ENCODE measurements at places on chromosomes 11 and 22.

DNA sequence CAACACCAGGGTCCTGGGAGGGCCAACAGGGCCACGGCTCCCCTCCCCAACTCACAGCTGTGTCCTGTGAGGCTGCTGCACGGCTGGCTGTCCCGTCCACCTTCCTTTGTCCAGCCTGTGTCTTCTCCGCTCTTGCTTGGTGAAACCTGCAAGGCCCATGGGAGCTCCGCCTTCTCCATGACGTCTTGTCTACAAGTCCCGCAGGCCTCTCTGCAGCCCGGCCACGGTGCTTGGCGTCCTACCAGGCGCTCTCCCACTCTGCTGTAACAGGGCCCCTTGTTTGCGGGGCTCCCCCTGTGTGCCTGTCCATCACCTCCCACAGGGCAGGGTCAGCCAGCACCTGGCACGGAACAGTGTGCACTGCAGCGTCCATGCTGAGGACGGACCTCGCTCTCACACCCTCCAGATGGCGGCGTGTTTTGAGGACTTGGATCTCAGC is 866.8 kb downstream of the TBC1D22A start:
- no peak for DNase-seq

- DNase-seq = no peak
Observed at GRCh38 chr11:65429724-65430405, 7.3 kb downstream of the NEAT1 start.

GRCh38 chr11:75337195-75337654 is 14.2 kb downstream of the ARRB1 start:
- no peak for DNase-seq

GRCh38 chr22:28574159-28574788 is 105.4 kb downstream of the TTC28 start:
- no peak for DNase-seq

DNA sequence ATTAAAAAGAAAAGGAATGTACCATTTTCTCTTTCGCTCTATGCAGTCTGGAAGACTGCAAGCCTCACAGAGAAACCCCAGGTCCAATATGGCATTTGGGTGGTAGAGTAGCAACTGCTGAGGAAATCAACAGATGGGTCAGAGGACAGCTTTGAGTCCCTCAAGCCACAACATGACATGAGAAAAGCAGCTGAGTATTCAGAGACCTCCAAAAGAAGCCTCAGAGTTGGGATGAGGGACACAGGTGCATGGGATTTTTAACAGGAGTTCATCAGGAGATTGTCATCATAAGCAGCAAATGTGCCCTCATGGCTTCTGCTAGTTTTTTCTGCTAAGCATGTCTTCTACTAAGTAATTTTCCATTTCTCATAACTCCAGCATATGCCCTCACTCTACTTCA is 111.6 kb downstream of the BLID start:
- DNase-seq = no peak

- peak; percentile 47 for DNase-seq
Observed at GRCh38 chr22:25362215-25362882, 142.9 kb downstream of the CRYBB2 start.

GRCh38 chr11:90220391-90220790 is 2.5 kb downstream of the CHORDC1 start:
- DNase-seq = no peak

DNA sequence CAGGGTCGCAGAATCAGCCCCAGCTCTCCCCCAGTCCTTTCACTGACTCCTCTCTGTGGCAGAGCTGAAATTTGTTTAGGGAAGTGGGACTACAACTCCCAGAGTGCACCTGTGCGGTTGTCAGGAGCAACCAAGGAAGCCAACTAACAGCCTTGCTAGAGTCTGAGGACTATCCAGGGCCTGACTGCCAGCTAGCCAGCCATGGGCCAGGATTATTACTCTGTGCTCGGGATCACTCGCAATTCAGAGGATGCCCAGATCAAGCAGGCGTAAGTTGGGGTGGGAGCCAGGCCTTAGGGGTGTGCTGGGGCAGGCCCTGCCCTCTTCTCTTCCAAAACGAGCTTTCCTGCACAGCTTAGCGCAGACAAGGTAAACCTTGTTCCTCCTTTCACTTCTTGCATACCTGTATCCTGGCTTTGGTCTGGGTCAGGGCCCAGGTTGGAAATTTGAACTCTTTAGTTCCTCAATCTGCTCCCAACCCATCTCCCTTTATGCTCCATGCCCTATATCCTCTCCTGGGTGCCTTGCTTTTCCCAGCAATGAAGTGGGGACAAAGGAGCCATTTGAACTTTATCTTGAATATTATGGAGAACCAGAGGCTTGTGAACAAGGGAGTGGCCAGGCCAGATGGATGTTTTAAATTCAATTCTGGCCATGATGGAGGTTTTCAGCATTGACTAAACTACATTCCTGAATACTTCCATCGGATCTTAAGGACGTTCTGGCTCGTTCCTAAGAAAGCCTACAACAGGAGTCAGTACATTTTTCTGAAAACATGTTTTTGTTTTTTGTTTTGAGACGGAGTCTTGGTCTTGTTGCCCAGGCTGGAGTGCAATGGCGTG is at the start of gene DNAJB13:
Gene DNAJB13 (plus strand): TSS at position 158 of the 842 bp plus-strand sequence. CDS start 44 bp downstream, at position 202.
- DNase-seq = no peak

DNA sequence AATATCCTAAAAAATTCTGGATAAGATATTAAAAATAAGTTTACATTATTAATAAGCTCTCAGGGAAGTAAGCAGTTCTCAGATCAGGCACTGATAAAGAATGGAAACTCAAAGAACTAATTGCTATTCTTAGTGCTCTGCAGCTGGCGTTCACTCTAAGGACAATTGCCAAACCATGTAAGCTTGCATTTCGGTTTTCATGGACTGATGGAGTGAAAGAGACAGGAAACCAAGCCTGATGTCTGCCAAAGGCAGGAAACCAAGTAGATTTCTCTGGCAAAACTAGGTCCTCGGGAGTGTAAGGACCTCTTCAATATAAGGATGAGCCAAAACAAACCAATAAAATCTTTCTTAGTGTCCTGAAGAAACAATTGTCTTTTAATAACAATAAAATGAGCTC is 355.2 kb downstream of the RAB38 start:
- DNase-seq = no peak

GRCh38 chr11:11105361-11105760 is 247.5 kb upstream of the ZBED5 start:
- DNase-seq = no peak

DNA sequence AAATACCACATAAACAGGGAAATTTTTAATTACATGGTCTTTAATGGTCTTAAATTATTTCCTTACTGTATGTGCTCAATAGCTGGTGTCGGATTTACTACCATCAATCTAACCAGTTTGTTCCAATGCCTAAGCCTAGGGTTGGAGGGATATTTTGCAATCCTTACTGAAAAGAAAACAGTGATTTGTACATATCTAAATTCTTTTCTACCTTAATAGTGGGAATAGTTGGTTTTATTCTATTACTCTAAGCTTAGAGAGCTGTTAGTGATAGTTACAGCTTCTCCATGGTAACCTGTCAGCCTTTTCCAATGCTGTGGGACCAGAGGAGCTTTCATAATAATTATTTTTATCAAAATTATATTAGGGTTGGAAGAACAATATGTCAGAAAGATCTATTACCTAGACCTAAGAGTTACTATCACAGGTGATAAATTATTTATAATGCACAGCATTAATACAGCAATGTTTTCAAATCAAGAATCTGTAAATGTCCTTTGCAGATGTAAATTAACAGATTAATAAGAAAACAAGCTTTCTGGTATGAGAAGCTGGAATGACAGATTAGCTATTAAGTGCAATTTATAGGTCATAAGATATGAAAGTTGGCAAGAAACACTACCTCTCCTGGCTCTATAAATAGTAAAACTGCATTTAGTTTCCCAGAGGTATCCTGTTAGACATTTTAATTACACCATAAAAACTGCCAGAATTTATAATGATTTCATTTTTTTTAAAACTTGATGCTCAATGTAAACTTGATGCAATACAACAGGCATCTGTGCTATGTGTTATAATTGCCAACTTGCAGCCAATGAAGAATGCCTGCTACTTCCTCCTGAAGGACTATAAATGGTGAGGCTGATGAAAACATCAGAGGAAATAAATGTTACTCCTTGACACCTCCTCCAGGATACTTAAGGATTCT is 262.0 kb upstream of the PITPNB start:
- no peak for DNase-seq

- no peak for DNase-seq
Observed at GRCh38 chr22:22949953-22950352, 62.3 kb downstream of the IGLL5 start.

GRCh38 chr11:91664521-91664920 is 560.1 kb upstream of the FAT3 start:
- DNase-seq = no peak
